Fibroblast of lung (primary cell): ENCODE measurements at places on chromosomes 6 and 20. TPM values are rescaled to one million over a fixed set of nuclear protein-coding genes. Genes with fewer than 3 reads are reported as not detected.

GRM4 gene
- under 0.01 TPM in 2 replicates for total RNA-seq

FERMT1 gene
- 3.3 and 6.8 TPM in 2 replicates for total RNA-seq

MYH7B gene
- total RNA-seq = 0.26 and 0.33 TPM in 2 replicates

PNISR gene
- 60.1 and 99.1 TPM in 2 replicates for total RNA-seq

CTCFL gene
- not detected in 2 replicates for total RNA-seq

TRIM10 gene
- not detected in 2 replicates for total RNA-seq

RCAN2 gene
- 5.6 and 11.7 TPM in 2 replicates for total RNA-seq

LY6G5B gene
- total RNA-seq = 1.3 and 2.0 TPM in 2 replicates

DNA sequence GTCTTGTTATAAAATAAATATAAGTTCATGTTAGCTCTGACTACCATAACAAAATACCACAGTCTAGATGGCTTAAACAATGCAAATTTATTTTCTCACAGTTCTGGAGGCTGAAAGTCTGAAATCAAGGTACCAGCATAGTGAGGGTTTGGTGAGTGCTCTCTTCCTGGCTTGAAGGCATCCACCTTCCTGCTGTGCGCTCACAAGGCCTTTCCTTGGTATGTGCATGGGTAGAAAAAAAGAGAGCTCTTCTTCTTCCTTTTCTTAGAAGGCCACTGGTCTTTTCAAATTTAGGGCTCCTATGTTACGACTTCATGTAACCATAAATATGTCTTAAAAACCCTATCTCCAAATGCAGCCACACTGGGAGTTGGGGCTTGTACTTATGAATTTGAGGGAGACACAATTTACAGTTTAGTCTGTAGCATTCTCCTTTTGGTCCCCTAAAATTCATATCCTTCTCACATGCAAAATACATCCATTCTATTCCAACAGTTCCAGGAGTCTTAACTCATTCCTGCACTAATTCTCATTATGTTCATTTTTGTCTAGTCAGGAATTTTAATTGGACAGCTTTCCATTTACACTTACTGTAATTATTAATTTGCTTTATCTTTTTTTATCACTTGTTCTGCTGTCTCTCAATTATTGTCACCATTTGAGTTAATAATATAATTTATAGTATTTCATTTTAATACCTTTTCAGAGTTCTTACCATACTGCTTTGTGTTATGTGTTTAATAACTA lies 381.9 kb upstream of the EPHA7 start:
- DNase-seq = no peak
- H3K27me3 ChIP-seq = no peaks in the 10 kb centered on the region
- H3K36me3 ChIP-seq = no peaks in the 10 kb centered on the region
- H3K4me3 ChIP-seq = no peak overlapping the region

DNA sequence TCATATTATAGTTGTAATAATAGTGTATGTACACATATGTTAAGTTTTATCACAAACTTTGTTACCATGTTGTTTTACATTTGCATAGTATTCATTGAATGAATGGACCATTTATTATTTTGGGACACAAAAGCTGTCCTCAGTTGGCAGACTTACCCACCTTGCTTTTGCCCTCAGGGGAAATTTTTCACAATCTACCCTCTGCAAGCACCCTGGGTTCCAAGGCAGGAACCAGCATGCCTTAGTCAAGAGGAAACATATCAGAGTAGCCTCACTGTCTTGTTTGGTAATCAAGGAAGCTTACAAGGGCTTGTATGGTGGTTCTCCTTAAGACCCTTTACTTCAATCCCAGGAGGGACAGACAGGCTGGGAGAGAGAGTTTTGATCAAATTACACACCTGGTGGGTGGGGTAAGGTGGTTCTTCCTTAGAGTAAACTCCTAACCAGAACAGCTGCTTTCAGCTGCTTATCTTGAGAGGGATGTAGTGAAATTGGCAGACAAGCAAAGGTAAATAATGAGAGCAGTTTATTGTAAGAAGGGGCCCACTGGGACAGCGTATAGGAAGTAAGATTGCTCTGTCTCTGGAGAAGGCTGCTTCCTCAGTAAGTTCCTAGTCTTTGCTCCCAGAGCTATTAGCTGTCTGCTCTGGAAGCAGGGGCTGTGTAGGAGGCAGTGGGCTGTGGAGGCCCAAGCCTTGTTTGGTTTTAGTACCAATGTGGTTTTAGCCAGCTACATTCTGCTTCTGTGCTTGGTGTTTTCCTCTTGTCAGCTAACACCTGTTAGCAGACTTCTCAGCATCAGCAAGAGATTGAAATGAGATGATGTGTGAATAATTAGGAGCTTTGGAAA lies 31.1 kb downstream of the BRPF3 start:
- peaks cover 28% of the 10 kb centered on the region for H3K36me3 ChIP-seq
- no peak for DNase-seq
- H3K4me3 ChIP-seq = no peak overlapping the region
- no peaks in the 10 kb centered on the region for H3K27me3 ChIP-seq
- no peak overlapping the region for H3K27ac ChIP-seq
- peaks cover 3% of the 10 kb centered on the region for H3K4me1 ChIP-seq

DNA sequence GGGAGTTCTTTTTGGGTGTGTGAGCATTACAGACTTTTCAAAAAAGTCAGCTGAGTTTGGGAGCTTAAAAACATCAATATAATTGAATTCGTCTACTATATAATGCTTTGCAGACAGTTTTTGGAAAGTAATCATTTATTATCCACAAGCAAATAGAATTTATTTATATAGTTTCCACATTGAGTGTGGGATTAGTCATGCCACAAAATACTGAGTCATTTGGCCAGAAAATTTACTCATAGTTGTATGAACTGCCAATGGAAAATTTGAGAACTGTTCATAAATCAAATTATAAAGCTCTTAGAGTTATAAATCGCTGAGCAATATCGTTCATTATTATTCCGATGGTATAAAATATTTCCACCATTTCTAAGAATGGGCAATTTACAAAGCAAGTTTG lies 5.0 kb downstream of the BEND6 start:
- H3K36me3 ChIP-seq = no peaks in the 10 kb centered on the region
- peak; percentile 81 for DNase-seq
- H3K4me1 ChIP-seq = peaks cover 16% of the 10 kb centered on the region

GRCh38 chr6:1712451-1712850 lies 102.7 kb downstream of the FOXC1 start:
- H3K4me3 ChIP-seq = no peak overlapping the region
- H3K36me3 ChIP-seq = no peaks in the 10 kb centered on the region
- H3K4me1 ChIP-seq = no peaks in the 10 kb centered on the region

- no peak overlapping the region for H3K27ac ChIP-seq
- DNase-seq = peak; percentile 62
- no peaks in the 10 kb centered on the region for H3K4me1 ChIP-seq
Measured at GRCh38 chr6:13006578-13007300, 290.2 kb downstream of the PHACTR1 start.

GRCh38 chr20:48567145-48567544 lies 260.7 kb downstream of the PREX1 start:
- no peak overlapping the region for H3K27ac ChIP-seq
- H3K27me3 ChIP-seq = peaks cover 4% of the 10 kb centered on the region
- H3K4me3 ChIP-seq = no peak overlapping the region
- DNase-seq = no peak

DNA sequence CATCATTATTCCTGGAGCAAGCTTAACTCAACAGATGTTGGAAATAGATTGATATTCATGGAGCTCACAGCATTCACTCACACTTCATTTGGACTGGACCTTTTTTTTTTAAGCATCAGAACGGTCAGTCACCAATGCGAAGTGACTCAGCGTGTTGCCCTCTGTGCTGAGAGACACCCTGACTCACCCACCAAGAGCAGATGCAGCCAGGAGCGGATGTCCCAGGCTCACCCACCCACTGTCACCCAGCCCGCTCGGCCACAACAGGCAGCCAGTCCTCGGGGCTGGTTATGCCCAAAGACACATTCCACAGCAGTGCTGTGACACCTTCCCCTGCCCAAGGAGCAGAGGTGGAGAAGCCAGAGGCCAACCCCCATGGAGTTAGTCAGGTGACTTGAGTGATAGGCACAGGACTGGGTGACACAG lies 15.7 kb downstream of the RNASET2 start:
- H3K27me3 ChIP-seq = no peaks in the 10 kb centered on the region
- no peaks in the 10 kb centered on the region for H3K36me3 ChIP-seq
- H3K4me1 ChIP-seq = no peaks in the 10 kb centered on the region
- H3K4me3 ChIP-seq = no peak overlapping the region
- no peak overlapping the region for H3K27ac ChIP-seq
- peak; percentile 5 for DNase-seq

GRCh38 chr6:33547499-33547898 lies 32.6 kb downstream of the BAK1 start:
- H3K4me1 ChIP-seq = no peaks in the 10 kb centered on the region
- H3K27ac ChIP-seq = no peak overlapping the region
- no peak for DNase-seq

DNA sequence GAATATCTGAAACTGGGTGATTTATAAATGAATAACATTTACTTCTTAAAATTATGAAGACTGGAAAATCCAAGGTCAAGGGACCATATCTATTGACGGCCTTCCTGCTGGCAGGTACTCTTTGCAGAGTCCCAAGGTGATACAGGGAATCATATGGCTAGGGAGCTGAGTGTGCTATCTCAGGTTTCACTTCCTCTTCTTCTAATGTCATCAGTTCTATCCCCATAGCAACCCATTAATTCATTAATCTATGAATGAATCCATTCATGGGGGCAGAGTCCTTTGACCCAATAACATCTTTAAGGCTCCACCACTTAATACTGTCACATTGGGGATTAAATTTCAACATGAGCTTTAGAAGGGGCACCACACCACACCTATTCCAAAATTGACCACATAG lies 772.0 kb downstream of the HACE1 start:
- H3K4me1 ChIP-seq = no peaks in the 10 kb centered on the region
- no peaks in the 10 kb centered on the region for H3K27me3 ChIP-seq
- H3K36me3 ChIP-seq = no peaks in the 10 kb centered on the region
- no peak overlapping the region for H3K4me3 ChIP-seq
- H3K27ac ChIP-seq = no peak overlapping the region
- DNase-seq = no peak

DNA sequence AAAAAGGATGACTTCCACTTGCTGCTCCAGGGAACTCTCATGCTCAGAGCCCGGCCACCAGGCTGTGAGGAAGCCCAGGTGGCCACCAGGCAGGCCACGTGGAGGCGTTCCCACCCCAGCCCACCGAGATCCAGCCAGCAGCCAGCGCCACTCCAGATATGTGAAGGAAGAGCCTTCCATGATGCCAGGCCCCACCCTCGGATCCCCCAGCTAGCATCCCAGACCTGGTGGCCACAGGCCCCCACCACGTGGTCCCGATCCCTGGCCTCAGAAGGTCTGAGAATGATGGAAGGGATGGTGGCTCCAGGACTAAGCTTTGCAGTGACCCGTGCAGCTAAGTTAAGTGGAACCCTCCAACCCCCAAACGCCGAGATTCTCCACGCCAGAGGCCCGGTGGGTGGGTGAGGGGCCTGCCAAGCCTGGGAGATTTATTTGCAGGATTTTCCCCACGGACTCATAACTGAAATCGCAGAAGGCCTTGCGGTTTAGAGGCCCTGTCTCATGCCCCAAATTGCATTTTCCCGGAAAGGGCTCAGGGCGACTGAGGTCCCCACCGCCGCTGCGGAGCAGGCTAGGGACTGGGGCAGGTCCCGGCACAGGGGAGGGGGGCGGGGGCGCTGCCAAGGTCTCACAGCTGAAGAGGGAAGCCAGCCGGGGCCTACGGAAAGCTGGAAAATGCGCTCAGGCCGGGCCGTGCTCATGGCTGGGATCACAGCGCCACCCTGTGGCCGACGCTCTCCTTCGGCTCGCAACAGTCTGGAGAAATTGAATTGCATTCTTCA lies 31.1 kb upstream of the CST7 start:
- H3K36me3 ChIP-seq = no peaks in the 10 kb centered on the region
- H3K27ac ChIP-seq = no peak overlapping the region
- H3K4me1 ChIP-seq = no peaks in the 10 kb centered on the region
- no peak overlapping the region for H3K4me3 ChIP-seq
- no peaks in the 10 kb centered on the region for H3K27me3 ChIP-seq

- no peaks in the 10 kb centered on the region for H3K4me1 ChIP-seq
- H3K27ac ChIP-seq = no peak overlapping the region
- H3K27me3 ChIP-seq = no peaks in the 10 kb centered on the region
- H3K36me3 ChIP-seq = no peaks in the 10 kb centered on the region
- DNase-seq = no peak
- no peak overlapping the region for H3K4me3 ChIP-seq
Measured at GRCh38 chr20:54065601-54066038, 4.8 kb downstream of the BCAS1 start.

DNA sequence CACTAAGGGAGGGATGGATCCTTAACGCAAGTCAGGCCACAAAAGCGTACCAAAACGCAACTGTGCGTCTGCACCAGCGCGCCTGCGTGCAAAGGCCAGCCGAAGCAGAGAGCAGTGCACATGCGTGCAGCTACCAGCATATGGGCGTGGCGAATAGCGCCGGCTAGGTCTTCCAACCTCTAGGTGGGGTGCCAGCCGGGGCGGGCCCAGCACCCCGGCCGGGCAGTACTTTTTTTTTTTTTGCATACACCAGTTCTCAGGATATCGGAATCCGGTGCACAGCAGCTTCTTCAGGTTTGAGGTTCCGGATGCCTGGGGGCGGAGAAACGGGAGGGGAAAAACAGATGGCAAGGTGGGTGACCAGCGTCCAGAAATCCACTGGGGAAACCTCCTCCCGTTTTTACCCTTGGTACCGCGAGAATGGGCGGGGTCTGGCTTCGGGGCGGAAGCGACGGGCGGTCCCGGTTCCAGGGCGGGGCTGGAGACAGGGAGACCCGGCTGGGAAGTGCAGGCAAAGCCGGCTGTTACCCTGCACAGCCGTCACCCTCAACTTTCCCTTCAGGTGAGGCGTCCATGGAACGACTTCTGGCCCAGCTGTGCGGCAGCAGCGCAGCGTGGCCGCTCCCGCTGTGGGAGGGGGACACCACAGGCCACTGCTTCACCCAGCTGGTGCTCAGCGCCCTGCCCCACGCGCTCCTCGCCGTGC lies at the start of gene ABCC10:
Gene ABCC10, plus strand, starts transcription at position 136 of the 706 bp plus-strand sequence. Its CDS starts 438 bp downstream, at position 574.
- H3K4me1 ChIP-seq = peaks cover 3% of the 10 kb centered on the region
- peaks cover 3% of the 10 kb centered on the region for H3K36me3 ChIP-seq
- H3K4me3 ChIP-seq = peak within 1 kb of the TSS; percentile 93
- H3K27me3 ChIP-seq = no peaks in the 10 kb centered on the region

- H3K4me1 ChIP-seq = peaks cover 14% of the 10 kb centered on the region
- no peaks in the 10 kb centered on the region for H3K27me3 ChIP-seq
- H3K4me3 ChIP-seq = no peak overlapping the region
- peak; percentile 34 for DNase-seq
- peak overlapping the region; percentile 30 for H3K27ac ChIP-seq
Measured at GRCh38 chr6:148367411-148368024, 24.9 kb downstream of the SASH1 start.

- no peaks in the 10 kb centered on the region for H3K27me3 ChIP-seq
- H3K36me3 ChIP-seq = no peaks in the 10 kb centered on the region
- H3K4me1 ChIP-seq = no peaks in the 10 kb centered on the region
- DNase-seq = no peak
- H3K27ac ChIP-seq = no peak overlapping the region
- H3K4me3 ChIP-seq = no peak overlapping the region
Measured at GRCh38 chr20:46240065-46240464, 68.2 kb downstream of the CDH22 start.

GRCh38 chr6:33607126-33607783 lies 13.9 kb upstream of the ITPR3 start:
- H3K27me3 ChIP-seq = no peaks in the 10 kb centered on the region
- no peak overlapping the region for H3K27ac ChIP-seq
- peaks cover 13% of the 10 kb centered on the region for H3K4me1 ChIP-seq
- no peak overlapping the region for H3K4me3 ChIP-seq
- no peak for DNase-seq

GRCh38 chr20:2762578-2763131 lies 37.8 kb downstream of the CPXM1 start:
- H3K27me3 ChIP-seq = peaks cover 15% of the 10 kb centered on the region
- H3K36me3 ChIP-seq = no peaks in the 10 kb centered on the region
- no peak for DNase-seq
- no peak overlapping the region for H3K27ac ChIP-seq
- no peaks in the 10 kb centered on the region for H3K4me1 ChIP-seq

GRCh38 chr6:21383450-21384085 lies 210.0 kb upstream of the SOX4 start:
- H3K36me3 ChIP-seq = no peaks in the 10 kb centered on the region
- no peaks in the 10 kb centered on the region for H3K4me1 ChIP-seq
- no peak overlapping the region for H3K27ac ChIP-seq
- H3K27me3 ChIP-seq = no peaks in the 10 kb centered on the region
- H3K4me3 ChIP-seq = no peak overlapping the region
- DNase-seq = no peak
